Smooth muscle cell of the umbilical artery (primary cell): ENCODE measurements at places on chromosomes 11 and 22. TPM values are rescaled to one million over a fixed set of nuclear protein-coding genes. Genes with fewer than 3 reads are reported as not detected.

SLC7A4 gene
- total RNA-seq: 0.30 TPM in 1 of 2 replicates, not detected in the other

RTN4RL2 gene
- total RNA-seq: 0.05 TPM in 1 of 2 replicates, not detected in the other

CTR9 gene
- 35.1 and 36.2 TPM in 2 replicates for total RNA-seq

APOBEC3A gene
- not detected in 2 replicates for total RNA-seq

MOV10L1 gene
- total RNA-seq: 2.1 and 14.8 TPM in 2 replicates

CRYBB3 gene
- not detected in 2 replicates for total RNA-seq

MMP8 gene
- 1.4 and 1.5 TPM in 2 replicates for total RNA-seq

CHADL gene
- total RNA-seq: 0.97 and 3.0 TPM in 2 replicates

FGF3 gene
- total RNA-seq: not detected in 2 replicates

APOBEC3H gene
- total RNA-seq: not detected in 2 replicates

TSPAN32 gene
- 0.30 TPM in 1 of 2 replicates, not detected in the other for total RNA-seq

SLC5A12 gene
- total RNA-seq: 0.30 TPM in 1 of 2 replicates, not detected in the other

ARRB1 gene
- total RNA-seq: 3.3 and 5.8 TPM in 2 replicates

LARGE2 gene
- total RNA-seq: under 0.01 TPM in 1 of 2 replicates, not detected in the other

SAMM50 gene
- 44.2 and 50.0 TPM in 2 replicates for total RNA-seq

RFPL2 gene
- total RNA-seq: not detected in 2 replicates

OR5M8 gene
- total RNA-seq: not detected in 2 replicates

GRIK4 gene
- total RNA-seq: under 0.01 and 0.05 TPM in 2 replicates

SESN3 gene
- total RNA-seq: 11.0 and 12.2 TPM in 2 replicates

GGT1 gene
- total RNA-seq: 5.4 and 6.5 TPM in 2 replicates

UBQLNL gene
- total RNA-seq: 0.05 and 0.30 TPM in 2 replicates

CCDC188 gene
- 0.30 TPM in 1 of 2 replicates, not detected in the other for total RNA-seq

CPT1A gene
- 21.1 and 28.0 TPM in 2 replicates for total RNA-seq

OR56A4 gene
- not detected in 2 replicates for total RNA-seq

FOSL1 gene
- total RNA-seq: 6.2 and 31.1 TPM in 2 replicates

GUCY1A2 gene
- total RNA-seq: under 0.01 and 0.18 TPM in 2 replicates

TSGA10IP gene
- not detected in 2 replicates for total RNA-seq

CHRM4 gene
- total RNA-seq: not detected in 2 replicates

MS4A4E gene
- not detected in 2 replicates for total RNA-seq

SLC22A12 gene
- not detected in 2 replicates for total RNA-seq

CAVIN3 gene
- total RNA-seq: 123 and 129 TPM in 2 replicates

PARVA gene
- 57.0 and 80.9 TPM in 2 replicates for total RNA-seq

KRTAP5-7 gene
- total RNA-seq: 0.14 TPM in 1 of 2 replicates, not detected in the other

OR51B5 gene
- 0.09 and 0.30 TPM in 2 replicates for total RNA-seq

GAB2 gene
- total RNA-seq: 12.8 and 14.0 TPM in 2 replicates

OR56A1 gene
- total RNA-seq: under 0.01 TPM in 1 of 2 replicates, not detected in the other

ANO9 gene
- total RNA-seq: not detected in 2 replicates

JHY gene
- total RNA-seq: 0.42 and 0.89 TPM in 2 replicates

MOGAT2 gene
- total RNA-seq: not detected in 2 replicates

MN1 gene
- total RNA-seq: 0.55 and 1.8 TPM in 2 replicates

PPP1CA gene
- total RNA-seq: 92.3 and 121 TPM in 2 replicates

NPAS4 gene
- total RNA-seq: not detected in 2 replicates

RAPSN gene
- under 0.01 and 0.05 TPM in 2 replicates for total RNA-seq

ATG16L2 gene
- total RNA-seq: 9.2 and 11.1 TPM in 2 replicates

PYGM gene
- total RNA-seq: 0.60 and 1.2 TPM in 2 replicates

TPBGL gene
- total RNA-seq: under 0.01 and 0.05 TPM in 2 replicates

MUC6 gene
- total RNA-seq: not detected in 2 replicates

CHST1 gene
- 0.59 and 2.4 TPM in 2 replicates for total RNA-seq

KRTAP5-1 gene
- not detected in 2 replicates for total RNA-seq

KDM4E gene
- total RNA-seq: not detected in 2 replicates

MLC1 gene
- 0.18 and 0.59 TPM in 2 replicates for total RNA-seq

FXYD6 gene
- not detected in 2 replicates for total RNA-seq

CDPF1 gene
- total RNA-seq: 7.4 and 10.4 TPM in 2 replicates
